Right cardiac atrium (tissue), 5 donors: ENCODE measurements at places on chromosomes 4 and X. TPM values are rescaled to one million over a fixed set of nuclear protein-coding genes. Genes with fewer than 3 reads are reported as not detected.

Gene ZMAT1
- total RNA-seq: 5.7 TPM

Gene SMIM10L2A
- 6.3 TPM for total RNA-seq

Gene NAP1L2
- 8.9 TPM for total RNA-seq

Gene RS1
- total RNA-seq: not detected

Gene HTRA3
- total RNA-seq: 52.8 TPM

Gene PGAM4
- not detected for total RNA-seq

Gene FAM156A
- 17.9 TPM for total RNA-seq

Gene SSX1
- total RNA-seq: not detected

Gene NOA1
- total RNA-seq: 11.4 TPM

Gene GLRB
- total RNA-seq: 15.0 TPM

Gene GPR50
- total RNA-seq: not detected

Gene RHOXF2B
- total RNA-seq: not detected

Gene APLN
- total RNA-seq: 4.0 TPM

Gene SRPK3
- 53.1 TPM for total RNA-seq

Gene TMPRSS11F
- not detected for total RNA-seq

Gene NALF2
- total RNA-seq: 43.2 TPM
